Ovary (tissue), 10 donors: ENCODE measurements at places on chromosomes 2 and 18. TPM values are rescaled to one million over a fixed set of nuclear protein-coding genes. Genes with fewer than 3 reads are reported as not detected.

NEB gene
- total RNA-seq, result 0.18 TPM

FOXD4L1 gene
- 0.23 TPM for total RNA-seq

CNGA3 gene
- total RNA-seq, result not detected

CNRIP1 gene
- total RNA-seq, result 53.0 TPM

ANKRD30B gene
- total RNA-seq, result not detected

TCF7L1 gene
- 24.1 TPM for total RNA-seq

TRIM43 gene
- total RNA-seq, result not detected

HOXD11 gene
- total RNA-seq, result not detected

SLC25A12 gene
- 15.6 TPM for total RNA-seq

INHA gene
- total RNA-seq, result 54.4 TPM

UGT1A1 gene
- total RNA-seq, result not detected

ITGB6 gene
- total RNA-seq, result not detected

CAPN14 gene
- total RNA-seq, result not detected

SPC25 gene
- total RNA-seq, result 2.4 TPM

ALLC gene
- total RNA-seq, result not detected

MITD1 gene
- 17.6 TPM for total RNA-seq

SLC30A3 gene
- not detected for total RNA-seq

FAP gene
- total RNA-seq, result 0.76 TPM

TMEM247 gene
- not detected for total RNA-seq
